B cell (primary cell): ENCODE measurements at places on chromosomes 12 and 14. TPM values are rescaled to one million over a fixed set of nuclear protein-coding genes. Genes with fewer than 3 reads are reported as not detected.

DNA sequence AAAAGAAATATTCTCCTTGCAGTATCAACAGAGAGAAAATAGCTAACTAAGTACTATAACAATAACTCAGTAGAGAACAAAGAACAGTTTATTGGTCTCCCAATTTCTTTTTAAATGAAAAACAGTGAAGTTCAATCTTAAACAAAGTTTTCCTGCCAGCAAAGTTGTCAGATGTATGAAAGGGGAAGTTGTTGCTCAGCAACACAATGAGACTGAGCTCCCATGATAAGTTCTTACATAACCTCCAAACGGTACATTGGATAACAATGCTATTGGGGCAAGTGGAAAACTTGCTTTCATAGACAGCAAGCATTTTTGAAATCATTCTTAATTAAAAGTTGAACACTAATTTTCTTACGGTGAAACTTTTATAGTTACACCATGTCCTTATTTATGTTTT lies 94.9 kb downstream of the ALG10B start:
- H3K36me3 ChIP-seq, result no peaks in the 10 kb centered on the region
- DNase-seq, result no peak
- H3K27ac ChIP-seq, result no peak overlapping the region
- H3K4me1 ChIP-seq, result no peaks in the 10 kb centered on the region

GRCh38 chr12:21248679-21249078 lies 86.0 kb downstream of the SLCO1A2 start:
- H3K27ac ChIP-seq, result no peak overlapping the region
- H3K36me3 ChIP-seq, result no peaks in the 10 kb centered on the region
- H3K4me1 ChIP-seq, result no peaks in the 10 kb centered on the region

GRCh38 chr12:95321516-95322246 lies 104.1 kb downstream of the VEZT start:
- H3K27me3 ChIP-seq, result no peaks in the 10 kb centered on the region
- no peak for DNase-seq
- H3K4me1 ChIP-seq, result no peaks in the 10 kb centered on the region
- H3K36me3 ChIP-seq, result no peaks in the 10 kb centered on the region
- no peak overlapping the region for H3K4me3 ChIP-seq
- H3K27ac ChIP-seq, result no peak overlapping the region

DNA sequence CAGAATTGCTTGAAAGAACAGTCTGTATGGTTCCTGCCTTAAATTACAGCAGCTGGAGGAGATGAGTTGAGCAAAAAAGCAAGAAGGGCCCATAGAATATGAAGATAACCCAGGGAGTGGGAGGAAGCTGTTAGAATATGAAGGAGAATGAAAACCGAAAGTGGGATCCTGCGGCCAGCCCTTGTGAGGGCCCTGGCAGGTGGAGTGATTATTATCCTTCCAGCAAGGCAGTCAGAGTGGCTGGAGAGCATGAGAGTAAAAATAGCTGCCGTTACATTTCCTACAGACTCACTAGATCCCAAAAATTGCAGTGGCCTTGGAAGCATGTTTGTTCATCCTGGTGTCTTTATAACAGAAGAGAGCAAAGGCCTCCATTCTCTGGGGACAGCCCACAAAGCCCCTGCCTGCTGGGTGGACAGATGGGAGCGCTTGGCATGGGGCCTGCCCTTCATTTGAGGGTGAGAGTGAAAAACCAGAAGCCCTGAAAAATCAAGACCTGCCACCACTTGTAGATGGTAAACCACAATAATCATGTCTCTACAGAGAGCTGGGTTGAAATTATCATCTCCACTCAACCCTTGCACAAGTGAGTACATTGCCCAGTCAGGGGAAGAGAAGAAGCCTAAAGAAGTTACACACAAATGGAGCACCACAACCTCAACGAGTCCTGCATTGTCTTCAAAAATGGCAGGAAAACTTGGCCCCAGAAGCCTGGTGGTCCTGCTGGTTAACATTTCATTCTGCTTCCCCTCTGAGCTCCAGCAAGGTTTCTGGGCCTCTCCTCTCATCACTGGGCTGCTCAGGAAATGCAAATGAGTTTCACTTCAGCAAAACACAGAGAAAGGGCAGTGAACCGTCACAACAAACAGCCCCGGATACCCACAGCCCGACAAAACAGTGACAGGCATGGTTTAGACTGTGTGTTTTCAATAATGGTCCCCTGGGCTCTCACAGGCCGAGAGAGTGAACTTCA lies 20.5 kb downstream of the ZDHHC22 start:
- peak overlapping the region; percentile 48 for H3K4me3 ChIP-seq
- H3K4me1 ChIP-seq, result peaks cover 87% of the 10 kb centered on the region
- peaks cover 2% of the 10 kb centered on the region for H3K27me3 ChIP-seq
- no peaks in the 10 kb centered on the region for H3K36me3 ChIP-seq
- DNase-seq, result peak; percentile 94
- H3K27ac ChIP-seq, result peak overlapping the region; percentile 93

DNA sequence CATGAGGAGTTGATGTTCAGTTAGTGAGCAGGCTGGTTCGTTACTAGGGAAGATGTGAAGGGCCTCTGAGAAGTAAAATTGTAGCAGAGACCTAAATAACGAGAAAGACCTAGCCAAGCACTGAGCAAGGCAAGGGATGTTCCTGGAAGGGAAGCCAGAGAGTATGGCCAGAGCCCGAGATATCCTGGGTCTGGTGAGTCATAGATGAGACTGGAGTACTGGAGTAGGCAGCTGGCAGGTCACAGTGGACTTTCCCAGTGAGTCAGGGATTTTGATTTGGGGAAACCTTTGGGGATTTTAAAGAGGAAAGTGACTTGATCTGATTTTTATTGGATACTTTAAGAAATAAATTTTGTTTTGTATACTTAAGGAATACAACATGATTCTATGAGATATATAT lies 369.0 kb downstream of the DIO2 start:
- no peaks in the 10 kb centered on the region for H3K4me1 ChIP-seq
- no peaks in the 10 kb centered on the region for H3K27me3 ChIP-seq
- DNase-seq, result no peak
- no peak overlapping the region for H3K4me3 ChIP-seq
- no peaks in the 10 kb centered on the region for H3K36me3 ChIP-seq
- no peak overlapping the region for H3K27ac ChIP-seq

DNA sequence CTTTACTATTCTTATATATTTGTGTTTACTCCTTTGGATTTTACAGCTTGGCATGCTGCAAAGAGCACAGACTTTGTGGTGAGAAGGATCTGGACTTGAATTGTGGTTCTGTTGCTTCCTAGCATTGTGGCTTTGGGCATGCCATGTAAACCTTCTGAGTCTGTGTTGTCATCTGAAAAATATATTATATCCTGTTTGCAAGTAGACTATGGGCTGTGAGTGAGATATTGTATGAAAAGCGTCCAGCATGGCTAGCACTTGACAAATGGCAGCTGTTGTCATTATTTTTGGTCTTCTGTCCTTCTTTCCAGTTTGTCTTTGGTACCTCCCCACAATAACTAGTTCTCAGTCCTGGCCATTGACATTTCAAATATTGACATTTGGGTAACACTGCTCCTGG lies 61.8 kb upstream of the DACT1 start:
- DNase-seq, result no peak
- no peaks in the 10 kb centered on the region for H3K36me3 ChIP-seq
- H3K27ac ChIP-seq, result no peak overlapping the region
- no peaks in the 10 kb centered on the region for H3K4me1 ChIP-seq
- H3K27me3 ChIP-seq, result no peaks in the 10 kb centered on the region
- no peak overlapping the region for H3K4me3 ChIP-seq

DNA sequence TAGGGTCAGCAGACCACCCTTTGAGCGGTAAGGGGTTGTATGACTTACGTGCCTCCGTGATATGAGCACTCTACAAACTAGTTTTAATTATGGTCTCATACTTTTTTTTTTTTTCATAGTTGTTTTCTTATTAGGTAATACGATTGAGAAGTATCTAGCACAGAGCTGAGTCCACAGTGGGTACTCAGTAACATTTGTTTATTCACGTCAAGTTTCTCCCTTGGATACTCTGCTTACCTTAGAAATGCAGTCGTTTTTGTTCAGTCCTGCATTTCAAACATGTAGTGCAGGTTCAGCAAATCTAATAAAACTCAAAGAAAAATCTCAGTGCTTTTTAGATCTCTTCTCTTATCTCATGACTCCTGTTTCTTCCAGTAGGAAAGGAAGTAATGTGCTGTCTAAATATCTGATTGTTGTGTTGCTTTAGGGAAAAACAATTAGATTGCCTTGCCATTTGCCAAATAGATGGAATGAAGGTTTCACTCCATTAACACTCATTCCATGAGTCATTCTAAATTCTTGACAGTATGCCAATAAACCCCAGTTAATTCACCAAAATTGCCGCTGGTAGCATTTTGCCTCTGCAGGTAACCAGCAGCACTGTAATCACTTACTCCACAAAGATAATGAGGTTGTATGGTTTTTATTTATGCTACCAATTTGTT lies 118.9 kb downstream of the PTCSC3 start:
- H3K27ac ChIP-seq, result no peak overlapping the region
- no peaks in the 10 kb centered on the region for H3K36me3 ChIP-seq
- H3K4me1 ChIP-seq, result no peaks in the 10 kb centered on the region
- peaks cover 3% of the 10 kb centered on the region for H3K27me3 ChIP-seq

- no peaks in the 10 kb centered on the region for H3K36me3 ChIP-seq
- no peaks in the 10 kb centered on the region for H3K4me1 ChIP-seq
- no peak overlapping the region for H3K27ac ChIP-seq
- DNase-seq, result no peak
- H3K27me3 ChIP-seq, result no peaks in the 10 kb centered on the region
Measured at GRCh38 chr14:82394916-82395315, 861.3 kb upstream of the SEL1L start.

DNA sequence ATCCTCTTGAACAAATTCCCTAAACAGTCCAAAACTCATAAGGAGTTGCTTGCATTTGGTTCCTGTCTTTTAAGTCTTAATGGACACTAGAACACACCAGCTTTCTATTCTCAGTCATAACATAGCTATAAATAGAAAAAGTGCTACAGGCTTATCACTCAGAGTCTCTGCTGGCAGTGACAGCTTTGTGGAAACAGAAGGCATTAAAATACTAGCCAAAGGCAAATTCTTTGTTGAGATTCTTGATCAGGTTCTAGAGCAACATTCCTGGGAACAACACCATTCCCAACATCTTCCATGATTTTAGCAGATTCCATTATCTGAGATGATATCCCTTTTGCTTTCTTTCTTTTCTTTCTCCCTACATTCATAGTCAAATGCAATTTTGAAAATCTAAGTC lies 207.7 kb upstream of the PLEKHG7 start:
- no peak overlapping the region for H3K27ac ChIP-seq
- H3K36me3 ChIP-seq, result no peaks in the 10 kb centered on the region
- DNase-seq, result no peak
- no peaks in the 10 kb centered on the region for H3K27me3 ChIP-seq
- peaks cover 66% of the 10 kb centered on the region for H3K4me1 ChIP-seq

DNA sequence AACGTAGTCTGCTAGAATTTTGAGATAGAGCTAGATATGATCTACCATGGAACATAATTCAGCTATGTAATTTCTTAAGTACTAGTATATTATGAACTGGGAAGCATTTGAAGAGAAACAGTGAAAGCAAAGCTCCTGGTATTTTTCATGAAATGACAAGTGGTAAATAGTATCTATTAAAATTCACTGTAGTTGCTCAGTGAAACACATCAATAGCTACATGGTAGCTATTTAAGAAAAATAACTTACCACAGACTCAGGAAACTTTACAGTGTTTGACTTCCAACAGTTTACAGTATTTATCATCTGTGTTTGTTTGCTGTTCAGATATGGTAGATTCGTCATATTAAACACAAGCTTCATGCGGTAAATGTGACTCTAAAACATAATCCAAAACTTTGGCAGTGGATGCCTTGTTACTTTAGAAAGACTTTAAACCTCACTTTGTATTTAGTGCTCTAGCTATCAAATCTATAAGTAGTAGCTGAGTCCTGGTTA lies 25.2 kb downstream of the WNK1 start:
- no peak for DNase-seq
- peaks cover 10% of the 10 kb centered on the region for H3K4me1 ChIP-seq
- no peaks in the 10 kb centered on the region for H3K36me3 ChIP-seq
- no peak overlapping the region for H3K27ac ChIP-seq
- no peak overlapping the region for H3K4me3 ChIP-seq

DNA sequence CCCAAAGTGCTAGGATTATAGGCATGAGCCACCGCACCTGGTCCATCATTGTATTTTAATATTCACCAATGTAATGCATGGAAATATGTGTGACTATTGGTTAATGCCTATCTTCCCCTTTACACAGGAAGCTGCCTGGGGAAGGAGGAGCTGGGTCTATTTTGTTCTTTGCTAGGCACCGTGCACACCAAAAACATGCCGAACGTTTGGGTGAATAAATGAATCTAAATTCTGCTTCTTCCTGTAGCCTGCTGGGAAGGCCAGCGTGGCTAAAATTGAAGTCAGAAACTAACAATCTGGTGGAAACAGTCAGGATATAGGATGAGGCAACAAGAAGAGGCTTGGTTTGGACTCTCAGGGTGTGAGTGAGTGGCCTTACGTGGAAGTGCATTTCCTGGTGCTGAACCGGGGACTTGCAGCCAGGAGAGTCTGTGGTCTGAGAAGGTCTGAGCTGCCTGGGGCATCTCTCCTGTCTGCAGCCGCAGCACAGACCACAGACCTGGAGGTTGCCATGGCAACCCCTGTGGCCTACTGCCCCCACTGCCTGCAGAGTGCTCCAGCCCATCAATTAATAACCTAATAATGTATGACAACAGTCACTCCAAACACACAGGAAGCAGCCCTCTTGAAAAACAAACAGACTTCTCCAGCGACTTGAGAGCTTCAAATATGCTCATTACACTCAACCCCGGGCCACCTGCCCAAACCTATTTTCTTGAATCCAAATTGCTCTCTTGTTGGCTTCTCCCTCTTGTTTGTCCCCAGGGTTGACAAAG lies 5.5 kb upstream of the GPR68 start:
- no peaks in the 10 kb centered on the region for H3K36me3 ChIP-seq
- H3K4me3 ChIP-seq, result no peak overlapping the region
- no peaks in the 10 kb centered on the region for H3K27me3 ChIP-seq
- H3K27ac ChIP-seq, result peak overlapping the region; percentile 57

- peaks cover 9% of the 10 kb centered on the region for H3K4me1 ChIP-seq
- DNase-seq, result no peak
- peak overlapping the region; percentile 93 for H3K4me3 ChIP-seq
Measured at GRCh38 chr14:92121207-92121669, 268 bp downstream of the NDUFB1 start.

GARIN6 gene
- not detected in 2 replicates for total RNA-seq

NPAS3 gene
- total RNA-seq, result not detected in 2 replicates

KSR2 gene
- not detected in 2 replicates for total RNA-seq

TUNAR gene
- total RNA-seq, result 0.39 and 0.81 TPM in 2 replicates

PTHLH gene
- not detected in 2 replicates for total RNA-seq

CD4 gene
- total RNA-seq, result 0.49 TPM in 2 replicates

CDKL1 gene
- 7.9 and 8.9 TPM in 2 replicates for total RNA-seq

DHRS2 gene
- not detected in 2 replicates for total RNA-seq

PLBD1 gene
- total RNA-seq, result 0.87 and 1.1 TPM in 2 replicates

WNT1 gene
- total RNA-seq, result 0.34 TPM in 1 of 2 replicates, not detected in the other

SPIC gene
- not detected in 2 replicates for total RNA-seq

CORO1C gene
- 58.9 and 68.0 TPM in 2 replicates for total RNA-seq

KRT76 gene
- total RNA-seq, result not detected in 2 replicates

TMEM229B gene
- 4.2 and 6.9 TPM in 2 replicates for total RNA-seq

DBX2 gene
- total RNA-seq, result not detected in 2 replicates

MYF6 gene
- total RNA-seq, result not detected in 2 replicates
